ENCODE measurements at places on chromosomes 13 and 19. TPM values are rescaled to one million over a fixed set of nuclear protein-coding genes. Genes with fewer than 3 reads are reported as not detected.

DNA sequence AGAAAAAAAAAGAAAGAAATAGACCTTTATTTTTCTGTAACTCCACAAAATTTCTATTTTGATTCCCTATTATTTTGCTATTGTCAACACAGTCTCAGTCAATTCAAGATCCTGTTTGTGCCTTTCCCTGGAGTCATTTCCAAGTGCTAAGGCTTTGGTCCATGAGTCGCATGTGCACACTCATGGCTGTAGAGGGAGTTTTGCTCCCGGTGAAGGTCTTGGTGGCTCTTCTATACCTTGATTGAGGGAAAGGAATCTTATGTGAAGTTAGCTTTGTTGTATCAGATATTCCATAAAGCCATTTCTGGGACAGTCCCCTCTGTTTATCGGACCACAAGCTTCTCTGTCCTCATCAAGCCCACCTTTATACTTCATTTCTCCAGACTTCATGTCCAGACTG lies 58.7 kb upstream of the ALOX5AP start:
- no peaks in the 10 kb centered on the region for H3K27me3 ChIP-seq
- H3K27ac ChIP-seq = no peak overlapping the region
- H3K4me1 ChIP-seq = peaks cover 5% of the 10 kb centered on the region
- H3K4me3 ChIP-seq = no peak overlapping the region
- no peak for DNase-seq
- H3K36me3 ChIP-seq = no peaks in the 10 kb centered on the region

GRCh38 chr13:97307882-97308624 lies 85.9 kb downstream of the MBNL2 start:
- H3K27me3 ChIP-seq = no peaks in the 10 kb centered on the region
- no peak overlapping the region for H3K27ac ChIP-seq
- no peak for DNase-seq
- no peaks in the 10 kb centered on the region for H3K4me1 ChIP-seq
- no peaks in the 10 kb centered on the region for H3K36me3 ChIP-seq

DNA sequence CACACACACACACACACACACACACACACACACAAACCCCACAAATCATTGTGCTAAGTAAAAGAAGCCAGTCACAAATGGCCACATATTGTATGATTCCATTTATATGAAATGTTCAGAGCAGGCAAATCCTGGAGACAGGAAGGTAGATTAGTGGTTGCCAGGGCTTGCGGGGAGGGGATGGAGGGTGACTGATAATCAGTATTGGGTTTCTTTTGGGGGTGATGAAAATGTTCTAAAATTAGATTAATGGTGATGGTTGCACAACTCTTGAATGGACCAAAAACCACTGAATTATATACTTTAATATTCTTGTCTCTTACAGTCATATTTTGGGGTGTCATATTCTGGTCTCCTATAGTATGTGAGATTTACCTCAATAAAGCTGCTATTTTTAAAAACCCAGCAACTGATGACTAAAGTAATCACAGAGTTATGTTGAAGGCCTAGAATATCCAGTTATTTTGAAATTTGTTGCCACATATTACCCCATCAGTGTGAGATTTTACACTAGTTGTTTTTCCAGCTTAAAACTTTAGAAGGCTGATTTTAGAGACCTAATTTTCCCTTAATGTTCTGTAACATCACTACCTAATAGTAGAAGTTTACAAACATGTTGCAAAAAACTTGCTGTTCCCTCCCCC lies 20.3 kb downstream of the FLT1 start:
- H3K27ac ChIP-seq = no peak overlapping the region
- H3K4me3 ChIP-seq = no peak overlapping the region
- H3K27me3 ChIP-seq = no peaks in the 10 kb centered on the region
- no peaks in the 10 kb centered on the region for H3K4me1 ChIP-seq
- no peak for DNase-seq

- no peaks in the 10 kb centered on the region for H3K27me3 ChIP-seq
- H3K36me3 ChIP-seq = no peaks in the 10 kb centered on the region
- no peak overlapping the region for H3K27ac ChIP-seq
- H3K4me1 ChIP-seq = peaks cover 19% of the 10 kb centered on the region
- DNase-seq = peak; percentile 41
Observed at GRCh38 chr13:106534639-106535551, 567 bp downstream of the EFNB2 start.

DNA sequence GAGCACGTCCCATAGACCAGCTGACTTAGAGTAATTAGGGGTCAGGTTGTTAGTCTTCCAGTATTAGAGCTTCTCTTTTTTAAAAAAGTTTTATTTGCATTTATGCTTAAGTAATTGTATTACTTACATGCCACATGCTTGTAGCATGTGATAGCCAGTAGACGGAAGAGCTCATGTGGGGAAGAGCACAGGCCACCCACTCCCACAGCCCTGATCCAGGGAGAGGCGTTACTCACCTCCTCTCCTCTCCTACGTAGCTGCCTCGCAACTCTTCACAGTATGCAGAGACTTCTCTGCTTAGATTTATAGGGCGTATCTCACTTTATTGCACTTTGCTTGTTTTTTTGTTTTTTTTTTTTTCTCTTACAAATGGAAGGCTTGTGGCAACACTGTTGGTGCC lies 95.3 kb upstream of the TEX29 start:
- peaks cover 23% of the 10 kb centered on the region for H3K36me3 ChIP-seq
- H3K27me3 ChIP-seq = no peaks in the 10 kb centered on the region
- no peak for DNase-seq
- no peak overlapping the region for H3K27ac ChIP-seq
- H3K4me3 ChIP-seq = no peak overlapping the region
- H3K4me1 ChIP-seq = no peaks in the 10 kb centered on the region

DNA sequence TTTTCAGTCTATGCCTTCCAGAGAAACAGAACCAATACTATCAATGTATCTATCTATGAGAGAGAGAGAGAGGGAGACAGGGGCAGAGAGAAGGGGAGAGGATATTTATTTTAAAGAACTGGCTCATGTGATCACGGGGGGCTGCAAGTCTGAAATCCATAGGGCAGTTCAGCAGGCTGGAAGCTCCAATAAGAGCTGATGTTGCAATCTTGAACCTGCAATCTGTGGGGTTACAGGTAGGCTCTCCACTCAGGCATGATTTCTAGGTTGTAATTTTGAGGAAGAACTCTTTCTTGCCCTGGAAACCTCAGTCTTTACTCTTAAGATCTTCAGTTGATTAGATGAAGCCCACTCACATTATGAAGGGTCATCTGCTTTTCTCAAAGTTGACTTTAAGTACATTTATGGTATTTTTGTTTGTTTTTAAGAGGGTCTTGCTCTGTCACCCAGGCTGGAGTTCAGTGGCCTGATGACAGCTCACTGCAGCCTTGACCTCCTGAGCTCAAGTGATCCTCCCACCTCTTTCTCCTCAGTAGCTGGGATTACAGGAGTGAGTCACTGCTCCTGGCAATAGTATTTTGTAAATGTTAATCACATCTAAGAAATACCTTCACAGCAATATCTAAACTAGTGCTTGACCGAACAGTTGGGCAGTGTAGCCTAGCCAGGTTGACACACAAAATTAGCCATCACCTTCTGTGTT lies 376.4 kb downstream of the FGF9 start:
- no peaks in the 10 kb centered on the region for H3K4me1 ChIP-seq
- no peak overlapping the region for H3K4me3 ChIP-seq
- no peaks in the 10 kb centered on the region for H3K27me3 ChIP-seq
- no peak overlapping the region for H3K27ac ChIP-seq
- no peak for DNase-seq

GRCh38 chr19:48668332-48668731 lies 4.5 kb downstream of the NTN5 start:
- no peak overlapping the region for H3K4me3 ChIP-seq
- H3K27me3 ChIP-seq = no peaks in the 10 kb centered on the region
- H3K27ac ChIP-seq = no peak overlapping the region
- no peak for DNase-seq
- H3K36me3 ChIP-seq = no peaks in the 10 kb centered on the region

GRCh38 chr19:49217382-49217781 lies 59.8 kb downstream of the TRPM4 start:
- no peaks in the 10 kb centered on the region for H3K4me1 ChIP-seq
- no peak for DNase-seq
- no peak overlapping the region for H3K27ac ChIP-seq
- H3K36me3 ChIP-seq = no peaks in the 10 kb centered on the region
- H3K27me3 ChIP-seq = no peaks in the 10 kb centered on the region
- no peak overlapping the region for H3K4me3 ChIP-seq

DNA sequence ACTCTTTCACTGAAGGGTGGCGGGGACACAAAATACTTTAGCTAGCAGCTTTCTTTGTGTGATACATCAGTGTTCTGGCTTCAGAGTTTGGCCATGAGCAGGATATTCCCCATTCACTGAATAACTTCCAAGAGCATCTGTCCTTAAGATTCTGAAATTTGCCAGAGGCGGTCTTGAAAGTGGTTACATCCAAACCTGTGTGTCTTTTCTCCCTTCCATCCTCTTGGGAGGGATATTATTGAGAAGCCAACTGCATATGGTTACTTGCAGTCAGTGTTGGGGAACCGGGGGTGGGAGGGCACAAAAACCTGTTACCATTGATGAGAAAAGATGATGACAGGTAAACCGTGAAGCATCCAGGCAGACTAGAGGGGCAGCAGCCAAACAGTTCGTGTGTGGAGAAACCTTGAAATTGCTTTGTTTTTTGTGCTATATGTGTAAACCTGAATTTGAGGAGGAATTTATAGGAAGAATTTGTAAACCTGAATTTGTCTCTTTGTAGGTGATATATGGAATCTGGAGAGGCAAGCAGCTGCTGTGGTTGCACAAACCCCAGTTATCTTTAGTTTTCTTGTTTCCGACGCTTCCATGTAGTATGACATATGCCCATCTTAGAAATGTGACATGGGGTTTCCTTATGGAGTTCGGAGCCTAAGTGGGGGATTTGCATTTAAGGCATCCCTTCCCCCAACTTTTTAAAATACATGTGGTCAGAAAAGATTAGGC lies 104.8 kb downstream of the WDFY2 start:
- H3K27me3 ChIP-seq = no peaks in the 10 kb centered on the region
- H3K36me3 ChIP-seq = no peaks in the 10 kb centered on the region
- no peak for DNase-seq

- H3K27me3 ChIP-seq = no peaks in the 10 kb centered on the region
- DNase-seq = no peak
- no peaks in the 10 kb centered on the region for H3K36me3 ChIP-seq
- no peaks in the 10 kb centered on the region for H3K4me1 ChIP-seq
Observed at GRCh38 chr13:99686944-99687411, 185.7 kb downstream of the TM9SF2 start.

GRCh38 chr13:19185865-19186645 lies 4.4 kb upstream of the TUBA3C start:
- no peaks in the 10 kb centered on the region for H3K4me1 ChIP-seq
- no peak for DNase-seq
- no peak overlapping the region for H3K27ac ChIP-seq

DNA sequence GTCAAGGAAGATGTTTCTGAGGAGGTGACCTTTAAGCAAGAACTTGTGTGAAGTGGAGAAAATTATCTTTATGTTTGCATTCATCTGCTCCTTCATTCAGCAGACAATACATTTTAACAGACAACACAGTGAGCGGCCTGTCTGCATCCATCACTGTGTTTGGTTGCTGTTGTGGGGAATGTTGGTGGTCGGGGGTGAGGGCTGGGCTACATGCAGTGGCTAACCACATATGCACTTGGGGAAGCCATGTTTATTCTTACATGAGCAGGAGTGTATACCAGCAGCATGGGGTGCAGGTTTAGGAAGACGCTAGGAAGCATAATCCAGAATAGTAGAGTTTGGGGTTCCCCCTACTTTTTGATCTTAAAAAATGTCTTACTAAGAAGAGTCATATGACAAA lies 66.4 kb downstream of the DHRS12 start:
- DNase-seq = no peak
- no peak overlapping the region for H3K4me3 ChIP-seq
- no peak overlapping the region for H3K27ac ChIP-seq
- no peaks in the 10 kb centered on the region for H3K36me3 ChIP-seq
- H3K4me1 ChIP-seq = no peaks in the 10 kb centered on the region

- H3K4me1 ChIP-seq = peaks cover 13% of the 10 kb centered on the region
- DNase-seq = no peak
- no peak overlapping the region for H3K4me3 ChIP-seq
- H3K27ac ChIP-seq = no peak overlapping the region
Observed at GRCh38 chr19:4345342-4346019, 2.1 kb downstream of the MPND start.

GRCh38 chr19:43700395-43701000 lies 15.4 kb upstream of the IRGC start:
- no peaks in the 10 kb centered on the region for H3K36me3 ChIP-seq
- peak; percentile 7 for DNase-seq
- H3K4me3 ChIP-seq = no peak overlapping the region
- H3K4me1 ChIP-seq = peaks cover 3% of the 10 kb centered on the region
- peak overlapping the region; percentile 34 for H3K27ac ChIP-seq

DNA sequence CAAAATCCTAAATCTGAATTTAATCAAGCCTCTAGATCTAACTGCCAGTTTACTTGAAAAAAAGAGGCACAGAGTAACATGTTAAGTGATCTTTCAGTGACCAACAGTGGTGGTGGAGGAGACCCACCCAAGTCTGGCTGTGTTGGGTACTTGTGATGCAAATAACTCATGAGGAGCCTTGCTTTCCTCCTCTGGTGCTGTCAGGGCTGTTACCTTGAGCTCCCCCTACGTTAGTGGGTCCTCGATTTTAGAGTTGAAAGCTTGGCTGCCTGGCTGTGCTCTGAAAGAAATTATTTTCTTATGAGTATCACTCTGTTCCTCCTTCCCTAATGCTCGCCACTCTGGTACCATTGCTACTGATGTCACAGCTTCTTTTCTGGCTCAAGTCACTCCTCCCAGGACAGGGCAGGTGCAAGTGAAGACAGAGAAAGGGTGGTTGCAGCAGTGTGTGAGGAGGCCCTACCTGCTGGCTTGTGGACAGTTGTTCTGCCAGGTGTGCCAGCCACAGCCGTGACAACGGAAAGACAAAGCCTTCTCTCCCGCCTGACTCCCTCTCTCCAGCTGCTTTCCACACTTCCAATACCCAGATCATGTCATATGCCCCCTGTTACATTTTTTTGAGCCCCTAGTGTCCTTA lies 6.5 kb upstream of the SUPT20H start:
- H3K4me3 ChIP-seq = no peak overlapping the region
- no peaks in the 10 kb centered on the region for H3K27me3 ChIP-seq
- H3K36me3 ChIP-seq = no peaks in the 10 kb centered on the region
- no peak overlapping the region for H3K27ac ChIP-seq
- no peak for DNase-seq

Gene TEX29
- 1.1 TPM for total RNA-seq

Gene BEST2
- not detected for total RNA-seq

Gene SULT2A1
- not detected for total RNA-seq

Gene PTGER1
- not detected for total RNA-seq

Gene PRR19
- 0.46 TPM for total RNA-seq

Gene NBEA
- total RNA-seq = 3.2 TPM

Gene ANGPTL4
- total RNA-seq = not detected

Gene VSTM2B
- total RNA-seq = 0.24 TPM

Gene GALP
- not detected for total RNA-seq

Gene PTH2
- not detected for total RNA-seq

Gene IGFL1
- not detected for total RNA-seq

Data from naive thymus-derived CD4-positive, alpha-beta T cell (primary cell).